ENCODE measurements at places on chromosomes 4 and X.

GRCh38 chr4:86975927-86976326, 41.1 kb downstream of the AFF1 start:
- DNase-seq, result no peak

DNA sequence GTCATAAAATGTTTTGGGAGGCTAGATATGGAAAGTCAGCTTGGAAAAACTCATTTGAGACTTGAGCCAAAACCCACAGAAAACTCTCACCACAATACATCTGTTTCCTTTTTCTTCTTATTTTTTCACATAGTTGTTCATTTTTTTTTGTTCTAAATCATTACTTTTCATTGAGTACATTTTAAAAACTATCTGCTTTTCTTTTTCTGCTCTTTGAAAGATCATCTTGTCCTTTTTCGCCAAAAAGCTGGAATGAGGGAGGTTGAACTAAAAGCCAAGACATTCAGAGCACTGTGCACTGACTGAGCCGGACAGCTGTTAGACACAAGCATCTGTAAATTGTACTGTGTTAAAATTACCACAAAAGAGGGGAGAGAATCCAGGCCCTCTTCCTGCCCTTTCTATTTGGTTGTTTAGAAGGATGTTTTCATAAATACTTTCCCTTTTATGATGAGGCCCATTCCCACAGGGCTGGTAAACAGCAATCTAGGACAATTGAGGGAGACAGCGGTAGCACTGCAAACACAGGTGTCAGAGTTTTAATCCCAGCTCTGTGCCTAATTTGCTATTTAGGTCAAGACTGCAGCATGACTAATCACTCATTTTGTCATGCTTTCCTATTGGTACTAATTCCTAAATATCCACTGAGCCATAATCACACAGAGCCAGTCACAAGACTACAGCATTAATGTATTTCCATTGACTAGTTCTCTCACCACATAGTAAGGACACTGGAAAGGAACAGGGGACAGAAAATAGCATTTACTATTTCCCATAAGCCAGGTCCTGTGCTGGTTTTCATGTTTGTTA, 7.3 kb upstream of the RNF150 start:
- DNase-seq, result peak; percentile 59

- no peak for DNase-seq
Observed at GRCh38 chrX:125093852-125094251, 225.8 kb upstream of the TEX13C start.

DNA sequence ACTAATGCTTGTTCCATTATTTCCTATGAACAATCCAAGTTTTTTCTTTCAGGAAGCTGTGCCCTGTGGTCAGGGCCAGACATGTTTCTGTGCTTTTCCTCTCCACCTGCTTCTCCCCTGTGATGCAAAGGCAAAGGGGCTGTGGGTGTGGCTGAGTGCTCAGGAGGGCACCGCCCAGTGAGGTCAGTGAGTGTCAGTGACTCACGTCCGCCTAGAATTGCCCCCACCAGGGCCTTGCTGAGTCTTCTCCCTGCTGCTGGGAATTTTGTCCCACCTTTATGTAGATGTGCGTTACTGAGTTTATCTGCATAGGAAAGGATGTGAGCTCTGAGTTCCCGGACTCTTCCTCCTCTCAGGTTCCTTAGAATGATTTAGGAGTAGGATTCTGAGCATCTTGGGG, 283.2 kb downstream of the DCHS2 start:
- no peak for DNase-seq

DNA sequence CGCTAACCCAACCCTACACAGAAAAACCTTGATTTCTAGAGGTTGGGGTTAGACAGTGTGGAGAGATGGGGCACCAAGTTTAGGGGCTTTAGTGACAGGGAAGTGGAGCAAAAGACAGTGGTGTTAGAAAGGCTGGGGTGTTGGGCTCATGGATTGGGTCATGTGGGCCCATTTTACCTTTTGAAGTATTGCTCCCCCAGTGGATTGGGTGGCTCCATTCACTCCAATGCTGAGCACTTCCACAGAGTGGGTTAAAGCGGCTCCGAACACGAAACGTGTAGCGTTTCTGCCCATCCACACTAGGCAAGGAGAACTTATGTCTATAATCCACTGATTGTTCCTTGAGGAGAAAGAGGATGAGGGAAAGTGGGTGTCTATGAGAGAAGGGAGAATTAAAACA, 2.3 kb downstream of the IL2RG start:
- DNase-seq, result no peak

DNA sequence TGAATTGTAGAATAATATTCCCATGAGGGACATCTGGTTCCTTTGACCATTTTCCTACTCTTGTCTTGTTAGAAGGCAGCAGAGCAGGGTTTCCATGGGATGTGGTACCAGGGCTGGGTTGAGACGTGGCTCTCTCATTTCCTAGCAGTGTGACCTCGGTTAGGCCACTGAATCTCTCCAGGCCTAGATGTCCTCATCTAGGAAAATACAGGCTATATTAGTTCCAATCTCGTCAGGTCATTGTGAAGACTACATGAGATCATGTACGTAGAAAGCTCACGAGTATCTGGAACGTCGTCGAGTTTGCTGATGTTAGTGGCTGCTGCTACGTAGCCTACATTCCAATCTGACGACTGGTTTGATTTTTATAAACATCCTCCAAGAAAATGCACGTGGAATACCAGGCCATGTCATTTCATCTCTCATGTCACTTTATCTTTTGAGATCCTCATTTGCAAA, 278.2 kb upstream of the GATB start:
- no peak for DNase-seq

DNA sequence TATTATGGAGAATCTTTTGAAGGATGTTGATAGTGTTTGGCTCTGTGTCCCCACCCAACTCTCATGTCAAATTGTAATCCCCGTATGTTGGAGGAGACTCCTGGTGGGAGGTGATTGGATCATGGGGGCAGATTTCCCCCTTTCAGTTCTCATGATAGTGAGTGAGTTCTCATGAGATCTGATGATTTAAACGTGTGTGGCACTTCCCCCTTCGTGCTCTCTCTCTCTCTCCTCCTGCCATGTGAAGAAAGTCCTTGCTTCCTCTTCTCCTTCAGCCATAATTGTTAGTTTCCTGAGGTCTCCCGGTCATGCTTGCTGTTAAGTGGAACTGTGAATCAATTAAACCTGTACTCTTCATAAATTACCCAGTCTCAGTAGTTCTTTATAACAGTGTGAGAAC, 166.1 kb upstream of the NUDT6 start:
- DNase-seq, result no peak

- no peak for DNase-seq
Observed at GRCh38 chrX:71214604-71215337, 8.3 kb upstream of the GJB1 start.

GRCh38 chr4:39526765-39527295, 409 bp downstream of the UGDH start:
- peak; percentile 50 for DNase-seq

DNA sequence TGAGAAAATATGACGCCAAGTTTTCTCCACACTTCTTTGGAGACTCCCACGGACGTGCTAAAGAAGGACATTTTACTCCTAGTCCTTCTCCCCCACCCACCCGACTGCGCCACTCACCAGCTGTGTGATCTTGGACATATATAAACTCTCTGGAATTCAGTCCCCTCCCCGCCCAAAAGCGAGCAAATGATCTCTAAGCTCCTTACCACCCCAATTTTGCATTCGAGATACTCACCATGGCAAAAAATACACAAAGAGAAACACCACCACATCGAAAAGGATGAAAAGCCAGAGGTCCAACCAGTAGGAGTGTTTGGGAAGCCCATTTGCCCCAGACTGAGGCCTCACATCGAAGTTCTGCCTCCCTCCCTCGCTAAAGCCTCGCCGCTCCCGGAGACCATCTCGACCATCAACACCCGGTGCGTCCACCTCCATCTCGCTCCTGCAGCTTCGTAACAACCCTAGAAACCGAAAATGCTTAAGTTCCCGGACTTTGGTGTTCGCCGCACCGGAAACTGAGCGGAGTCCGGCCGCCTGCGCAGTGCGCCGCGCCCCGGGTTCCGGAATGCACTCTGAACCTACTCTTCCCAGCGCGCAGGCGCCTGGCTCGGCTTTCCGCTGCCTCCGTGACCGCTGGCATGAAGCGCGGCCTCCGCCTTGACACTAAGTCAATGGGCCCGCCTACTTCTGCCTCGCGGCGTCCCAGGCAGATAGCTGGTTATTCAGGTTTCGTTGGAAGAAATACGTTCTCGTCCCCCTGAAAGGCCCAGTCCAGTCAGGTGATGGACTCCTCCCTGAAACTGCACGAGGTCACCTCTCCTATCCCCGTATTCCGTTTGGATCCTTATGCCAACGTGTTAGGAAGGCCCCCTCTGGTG, 21.6 kb downstream of the FABP2 start:
- DNase-seq, result peak; percentile 94

DNA sequence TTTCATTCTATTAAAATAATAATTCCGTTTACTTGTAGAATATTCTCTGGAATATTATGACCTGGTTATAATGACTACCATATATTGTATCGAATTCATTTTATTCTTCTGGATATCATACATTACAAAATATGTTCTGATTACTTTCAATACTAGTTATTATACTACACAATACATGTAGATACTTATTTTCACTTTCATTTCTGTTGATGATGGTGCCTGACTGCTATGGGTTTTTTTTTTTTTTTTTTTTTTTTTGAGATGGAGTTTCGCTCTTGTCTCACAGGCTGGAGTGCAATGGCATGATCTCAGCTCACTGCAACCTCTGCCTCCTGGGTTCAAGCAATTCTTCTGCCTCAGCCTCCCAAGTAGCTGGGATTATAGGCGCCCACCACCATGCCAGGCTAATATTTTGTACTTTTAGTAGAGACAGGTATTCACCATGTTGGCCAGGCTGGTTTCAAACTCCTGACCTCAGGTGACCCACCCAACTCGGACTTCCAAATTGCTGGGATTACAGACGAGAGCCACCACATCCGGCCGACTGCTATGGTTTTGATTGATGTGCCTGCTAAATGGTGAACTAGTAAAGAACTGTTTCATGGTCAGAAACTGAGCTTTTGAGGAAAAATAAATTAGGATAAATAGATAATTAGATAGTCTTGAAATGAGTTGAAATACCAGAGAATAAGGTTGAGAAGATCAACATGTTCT, 39.5 kb downstream of the PCDH10 start:
- no peak for DNase-seq

DNA sequence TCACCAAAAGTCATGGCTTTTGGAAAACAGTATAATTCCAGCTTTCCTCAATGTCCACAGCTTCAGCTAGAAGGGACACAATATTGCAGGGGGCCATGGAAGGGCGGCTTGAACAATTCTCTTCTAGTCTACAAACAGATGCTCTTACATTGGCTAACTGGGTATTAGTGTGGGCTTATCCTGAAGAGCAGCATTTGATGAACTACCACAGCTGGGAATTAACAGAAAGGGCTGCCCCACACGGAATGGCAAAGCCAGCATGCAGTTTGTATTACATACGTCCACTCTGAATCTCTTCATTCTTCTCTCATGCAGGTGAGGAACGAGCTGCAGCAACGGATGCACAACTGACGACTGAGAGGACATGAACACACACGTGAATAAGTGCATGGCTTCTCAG, 13.0 kb upstream of the PDCL2 start:
- no peak for DNase-seq

GRCh38 chrX:129093706-129094105, 429.6 kb downstream of the SMARCA1 start:
- no peak for DNase-seq

- no peak for DNase-seq
Observed at GRCh38 chr4:159552979-159553768, 450.3 kb downstream of the RAPGEF2 start.

DNA sequence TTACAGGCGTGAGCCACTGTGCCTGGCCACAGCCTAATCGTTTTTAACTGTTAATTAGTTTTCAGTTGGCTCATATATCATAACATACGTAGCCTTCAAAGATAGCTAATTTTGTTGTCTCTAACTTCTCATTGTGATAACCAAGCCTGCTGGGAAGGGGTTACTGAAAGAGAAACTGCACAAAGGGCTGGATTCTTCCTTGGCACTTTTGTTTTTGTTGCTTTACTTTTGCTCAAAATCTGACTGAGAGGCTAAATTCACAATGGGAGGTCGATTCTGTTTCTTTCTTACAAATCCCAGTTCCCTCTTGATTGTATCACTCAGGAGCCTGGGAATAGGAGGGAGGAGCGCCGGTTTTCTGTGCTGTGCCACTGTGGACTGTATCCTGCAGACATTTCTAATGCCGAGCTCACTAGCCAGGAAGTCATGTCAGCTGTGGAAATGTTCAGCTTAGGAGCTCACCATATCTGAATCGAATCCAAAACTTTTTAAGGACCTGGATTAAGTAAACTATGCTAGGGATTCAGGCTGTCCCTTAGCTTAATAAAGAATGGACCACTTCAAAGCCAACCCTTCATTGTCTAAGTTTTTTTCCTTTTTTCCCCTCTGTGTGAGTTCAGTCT, 120.5 kb upstream of the FAT1 start:
- no peak for DNase-seq

DNA sequence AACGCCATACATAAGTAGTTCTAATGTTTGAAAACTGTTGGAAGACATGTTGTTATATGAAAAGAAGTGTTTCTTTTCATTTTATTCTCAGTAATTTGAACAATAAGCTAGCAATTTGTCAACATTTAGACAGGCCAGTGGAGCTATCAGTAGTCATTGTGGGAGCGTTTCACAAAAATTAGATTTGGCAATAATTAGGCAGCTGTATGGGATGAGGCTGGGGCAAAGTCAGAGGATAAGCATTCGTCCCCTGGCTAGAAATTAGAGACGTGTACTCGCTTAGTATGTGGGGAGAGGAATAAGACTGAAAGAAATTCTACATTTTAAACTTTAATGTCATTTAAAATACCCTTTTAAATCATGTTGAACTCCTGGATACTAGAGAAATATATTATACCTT, 70.6 kb downstream of the TMEM144 start:
- DNase-seq, result no peak

DNA sequence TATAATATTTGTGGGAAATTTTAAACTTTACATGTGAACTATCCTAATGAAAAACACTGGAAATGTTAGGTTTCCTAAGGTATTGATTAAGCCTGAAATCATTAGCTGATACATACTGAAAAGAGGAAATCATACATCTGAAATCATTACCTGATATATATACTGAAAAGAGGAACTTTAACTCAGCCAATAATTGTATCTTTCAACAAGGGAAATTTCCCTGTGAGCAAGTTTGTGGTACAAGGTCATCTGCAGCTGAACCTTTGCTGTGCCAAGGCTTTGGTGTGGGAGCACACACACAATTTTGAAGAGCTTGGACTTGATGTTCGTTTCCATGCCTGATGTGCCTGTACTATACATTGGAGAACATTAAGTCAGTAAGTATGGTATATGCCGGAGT, 131.9 kb upstream of the USP9X start:
- DNase-seq, result no peak

DNA sequence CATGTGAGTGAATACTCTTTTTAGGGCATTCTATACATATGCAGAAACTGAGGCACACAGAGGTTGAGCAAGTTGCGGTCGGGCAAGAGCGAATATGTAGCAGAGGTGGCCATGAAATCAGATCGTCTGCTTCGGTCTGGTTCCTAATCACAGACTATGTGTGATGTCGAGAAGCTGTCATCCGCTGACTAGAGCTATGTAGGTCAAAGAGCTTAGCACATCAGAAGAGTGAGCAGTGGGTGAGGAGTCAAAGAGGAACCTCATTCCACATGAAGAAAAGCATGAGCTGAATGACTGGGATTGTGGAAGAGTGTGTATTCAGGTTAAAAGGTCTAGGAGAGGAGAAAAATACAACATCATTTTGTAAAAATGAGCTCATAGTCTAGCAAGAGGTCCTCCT, 19.0 kb downstream of the GAB3 start:
- DNase-seq, result no peak

GRCh38 chrX:33307911-33308354, 96.6 kb upstream of the DMD start:
- DNase-seq, result no peak
